Activated CD4-positive, CD25-positive, alpha-beta regulatory T cell (primary cell): ENCODE measurements at places on chromosomes 16 and 17.

DNA sequence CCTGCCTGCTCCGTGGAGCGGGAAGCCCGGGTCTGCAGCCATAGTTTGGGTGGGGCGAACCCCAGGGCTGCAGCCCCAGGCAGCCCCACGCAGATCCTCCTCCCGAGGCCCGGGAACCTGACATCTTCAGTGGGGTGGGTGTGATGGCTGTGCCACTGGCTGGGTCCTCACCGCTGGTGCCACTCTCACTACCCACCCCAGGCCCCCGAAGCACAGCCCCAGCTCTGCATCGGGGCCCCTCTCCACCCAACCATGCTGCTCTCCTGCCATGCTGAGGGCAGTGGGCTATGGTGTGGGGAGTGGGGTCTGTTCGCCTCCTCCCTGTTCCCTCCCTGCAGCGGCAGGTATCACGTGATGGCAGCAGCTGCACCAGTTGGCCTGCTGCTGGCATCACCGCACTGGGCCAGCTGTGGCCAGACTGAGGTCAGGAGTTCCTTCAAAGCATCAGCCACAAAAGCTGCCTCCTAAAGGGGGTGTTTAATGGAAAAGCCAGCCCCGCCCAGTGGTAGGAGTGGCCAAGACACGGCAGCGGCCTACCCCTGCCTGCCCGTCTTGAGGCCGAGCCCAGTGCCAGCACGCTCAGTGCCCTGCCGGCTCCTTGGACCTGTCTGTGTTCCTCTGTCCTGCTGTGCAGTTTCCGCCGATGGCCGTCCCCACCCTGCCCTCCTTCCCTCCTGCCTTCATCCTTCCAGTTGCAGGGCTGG lies 10.8 kb downstream of the KCTD5 start:
- DNase-seq, result no peak

GRCh38 chr16:23729503-23730424 lies 16.7 kb upstream of the ERN2 start:
- no peak for DNase-seq

DNA sequence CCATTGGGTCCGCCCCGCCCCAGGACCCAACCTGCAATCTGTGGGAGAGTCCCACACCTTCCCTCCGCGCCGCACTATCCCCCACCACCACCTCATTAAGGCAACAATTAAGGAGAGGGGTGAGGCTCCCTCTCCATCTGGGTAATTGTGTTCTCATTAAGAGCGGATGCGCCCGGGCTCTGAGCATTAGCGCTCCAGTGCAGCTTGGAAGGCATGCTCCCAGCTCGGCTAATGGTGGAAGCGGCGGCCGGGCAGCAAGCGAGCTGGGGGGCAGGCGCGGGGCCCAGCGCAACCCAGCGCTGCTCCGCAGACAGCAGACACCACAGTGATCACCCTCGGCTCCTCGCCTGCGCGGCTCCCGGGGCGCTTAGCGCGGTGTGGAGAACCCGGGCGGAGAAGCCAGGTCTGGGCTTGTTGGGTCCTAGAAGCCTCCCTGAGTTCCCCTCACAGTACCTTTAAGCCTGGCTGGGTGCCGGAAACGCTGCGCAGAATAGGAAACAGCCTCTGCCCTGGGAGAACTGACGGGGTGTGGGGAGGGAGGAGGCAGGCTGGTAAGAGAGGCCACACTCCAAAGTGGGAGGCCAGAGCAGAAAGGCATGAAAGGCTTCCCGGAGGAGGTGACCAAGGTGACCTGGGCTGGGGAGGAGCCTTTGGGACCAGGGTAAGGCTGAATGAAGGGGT lies 6.4 kb downstream of the CBLN1 start:
- DNase-seq, result no peak

DNA sequence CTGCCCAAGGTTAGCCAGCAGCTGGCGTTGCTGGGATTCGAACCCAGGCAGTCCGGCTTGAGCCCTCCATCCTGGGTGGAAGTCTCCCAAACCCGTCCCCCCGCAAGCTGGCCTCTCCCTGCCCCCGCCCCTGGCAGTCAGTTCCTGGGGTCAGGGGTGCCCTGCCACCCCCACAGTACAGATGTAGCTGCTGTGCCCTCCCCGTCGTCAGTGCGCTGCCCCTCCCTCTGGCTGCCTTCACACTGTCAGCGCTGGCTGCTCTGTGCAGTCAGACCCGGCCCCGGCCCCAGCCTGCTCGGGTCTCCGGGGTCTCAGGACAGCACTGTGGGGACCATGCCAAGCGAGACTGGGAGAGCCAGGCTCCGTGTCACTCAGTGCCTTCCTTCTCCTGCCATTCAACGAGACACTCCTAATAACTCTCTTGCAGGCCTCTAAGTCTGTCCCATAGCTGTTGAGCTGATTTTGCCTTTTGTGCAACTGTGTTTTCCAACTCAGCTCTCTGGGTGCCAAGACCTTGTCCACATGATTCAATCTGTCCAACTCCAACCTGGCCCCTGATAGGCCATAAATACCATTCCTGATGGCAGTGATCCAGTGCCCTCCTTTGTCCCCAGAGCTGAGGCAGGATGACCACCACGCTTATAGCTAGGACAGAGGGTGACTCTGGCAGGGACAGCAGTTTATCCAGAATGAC lies 55.5 kb upstream of the IL34 start:
- no peak for DNase-seq

GRCh38 chr16:88383401-88384221 lies 852 bp downstream of the ZNF469 start:
- no peak for DNase-seq

- DNase-seq, result no peak
Measured at GRCh38 chr16:75262104-75262799, 10.8 kb upstream of the BCAR1 start.

DNA sequence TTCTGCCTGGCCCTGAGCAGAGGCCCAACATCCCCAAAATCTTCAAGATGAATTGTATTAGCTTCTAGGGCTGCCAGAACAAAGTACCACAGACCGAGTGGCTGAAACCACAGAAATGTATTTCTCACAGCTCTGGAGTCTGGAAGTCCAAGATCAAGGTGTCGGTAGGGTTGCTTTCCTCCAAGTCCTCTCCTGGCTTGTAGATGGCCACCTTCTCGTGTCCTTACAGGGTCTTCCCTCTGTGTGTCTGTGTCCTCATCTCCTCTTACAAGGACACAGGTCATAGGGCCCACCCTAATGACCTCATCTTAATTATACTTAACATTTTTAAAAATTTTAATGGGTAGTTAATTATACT lies 215.7 kb downstream of the NTN1 start:
- DNase-seq, result no peak

GRCh38 chr16:22210854-22211253 lies 4.8 kb downstream of the EEF2K start:
- DNase-seq, result no peak

GRCh38 chr16:21563676-21564075 lies 35.7 kb upstream of the METTL9 start:
- DNase-seq, result no peak

DNA sequence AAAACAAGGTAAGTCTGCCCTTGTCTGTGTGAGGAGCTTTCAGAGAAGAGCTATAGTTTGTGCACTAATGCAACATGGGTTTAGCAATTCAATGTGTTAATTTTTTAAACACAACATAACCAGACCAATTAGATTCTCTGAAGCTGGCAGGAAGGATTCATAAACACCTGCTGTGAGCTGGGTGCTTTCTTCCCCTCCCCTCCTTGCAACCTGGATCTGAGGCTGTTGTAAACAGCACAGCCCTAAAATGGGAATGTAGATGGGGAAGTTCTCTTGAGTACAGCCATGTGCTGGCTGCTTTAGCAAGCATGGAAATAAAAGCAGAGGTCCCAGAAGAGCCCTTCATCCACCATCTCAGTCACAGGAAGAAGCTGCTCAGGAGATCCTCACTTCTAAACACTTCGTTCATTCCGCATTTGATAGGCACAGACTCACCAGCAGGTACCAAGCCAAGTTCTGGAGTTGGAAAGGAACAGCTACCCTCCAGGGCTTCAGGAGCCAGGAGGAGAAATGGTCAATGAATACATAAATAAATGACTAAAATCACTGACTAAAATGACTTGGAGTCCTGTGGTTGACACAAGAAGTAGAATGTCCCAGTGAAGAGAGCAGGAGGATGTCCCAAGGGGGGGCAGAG lies 21.7 kb downstream of the AXIN2 start:
- DNase-seq, result no peak

DNA sequence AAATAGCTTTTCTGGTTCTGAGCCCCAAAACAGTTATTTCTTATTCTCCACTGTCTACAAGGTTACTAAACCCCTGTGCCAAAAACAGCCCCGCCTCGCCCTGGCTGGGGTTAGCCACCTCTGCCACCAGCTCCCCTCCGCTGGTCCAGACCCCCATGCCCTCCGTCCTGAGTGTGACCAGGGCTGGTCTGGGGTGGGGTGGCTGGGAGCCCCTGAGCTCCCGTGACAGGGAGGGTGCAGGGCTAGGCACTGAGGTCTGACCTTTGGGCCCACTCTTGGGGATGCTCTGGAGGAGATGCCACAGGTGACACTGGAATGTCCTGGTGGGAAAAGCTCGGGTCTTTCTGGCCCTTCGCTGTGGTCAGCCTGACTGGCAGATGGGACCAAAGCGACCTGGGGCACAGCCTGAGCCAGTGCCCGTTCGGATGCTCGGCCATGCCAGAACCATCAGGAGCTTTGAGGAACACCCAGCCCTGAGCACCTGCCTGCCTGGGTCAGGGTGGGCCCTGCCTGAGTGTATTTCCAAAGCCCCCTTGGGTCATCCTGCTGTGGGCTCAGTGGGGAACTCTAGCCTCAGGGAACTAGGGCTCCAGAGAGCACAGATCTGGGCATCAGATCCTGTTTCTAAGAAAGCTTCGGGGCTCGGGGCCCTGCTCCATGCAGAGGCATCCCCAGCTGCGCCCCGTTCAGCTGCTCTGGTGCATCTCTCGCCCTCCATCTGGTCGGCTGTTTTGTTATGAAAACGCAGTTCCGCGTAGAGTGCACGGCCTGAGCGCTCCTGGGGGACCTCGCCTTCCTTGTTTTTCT lies 72.1 kb upstream of the GNG13 start:
- DNase-seq, result no peak

- no peak for DNase-seq
Measured at GRCh38 chr16:3004781-3005284, 7.9 kb upstream of the CLDN9 start.

DNA sequence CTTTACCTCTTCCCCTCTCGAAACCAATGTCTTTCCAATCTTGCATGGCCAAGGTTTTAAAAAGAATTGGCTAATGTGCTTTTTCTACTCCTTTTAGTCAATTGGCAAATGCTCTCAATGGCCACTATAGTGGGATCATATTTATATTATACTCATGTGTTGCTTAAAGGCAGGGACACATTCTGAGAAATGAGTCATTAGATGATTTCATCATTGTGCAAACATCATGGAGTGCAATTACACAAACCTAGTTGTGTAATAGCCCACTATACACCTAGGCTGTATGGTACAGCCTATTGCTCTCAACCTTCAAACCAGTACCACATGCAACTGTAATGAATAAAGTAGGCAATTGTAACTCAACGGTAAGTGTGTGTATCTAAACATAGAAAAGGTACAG lies 180.9 kb downstream of the HS3ST3A1 start:
- DNase-seq, result no peak

DNA sequence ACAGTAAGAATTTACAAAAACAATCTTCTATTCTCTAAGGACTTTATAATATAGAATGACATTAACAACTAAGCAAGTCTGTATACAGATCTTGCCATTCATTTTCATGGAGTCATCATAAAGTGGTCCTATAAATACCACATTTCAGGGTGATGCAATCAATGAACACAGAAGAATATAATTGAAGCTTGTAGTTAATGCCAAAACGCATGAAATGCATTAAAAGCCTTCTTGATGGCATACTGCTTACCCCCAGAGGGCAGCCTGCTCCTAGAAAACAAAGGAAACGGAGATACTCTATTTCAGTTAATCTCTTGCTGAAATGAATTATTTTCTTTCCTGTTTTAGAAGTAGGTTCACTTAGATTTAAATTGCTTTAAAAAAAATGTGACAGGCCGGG lies 45.2 kb upstream of the STAC2 start:
- DNase-seq, result no peak

GRCh38 chr17:50507871-50508572 lies at the start of gene MYCBPAP:
Gene MYCBPAP, plus strand, starts transcription at chr17:50508439. Its CDS starts 236 bp downstream, at chr17:50508675.
- DNase-seq, result peak; percentile 73

GRCh38 chr17:72616447-72616846 lies 476.0 kb downstream of the SLC39A11 start:
- DNase-seq, result no peak

DNA sequence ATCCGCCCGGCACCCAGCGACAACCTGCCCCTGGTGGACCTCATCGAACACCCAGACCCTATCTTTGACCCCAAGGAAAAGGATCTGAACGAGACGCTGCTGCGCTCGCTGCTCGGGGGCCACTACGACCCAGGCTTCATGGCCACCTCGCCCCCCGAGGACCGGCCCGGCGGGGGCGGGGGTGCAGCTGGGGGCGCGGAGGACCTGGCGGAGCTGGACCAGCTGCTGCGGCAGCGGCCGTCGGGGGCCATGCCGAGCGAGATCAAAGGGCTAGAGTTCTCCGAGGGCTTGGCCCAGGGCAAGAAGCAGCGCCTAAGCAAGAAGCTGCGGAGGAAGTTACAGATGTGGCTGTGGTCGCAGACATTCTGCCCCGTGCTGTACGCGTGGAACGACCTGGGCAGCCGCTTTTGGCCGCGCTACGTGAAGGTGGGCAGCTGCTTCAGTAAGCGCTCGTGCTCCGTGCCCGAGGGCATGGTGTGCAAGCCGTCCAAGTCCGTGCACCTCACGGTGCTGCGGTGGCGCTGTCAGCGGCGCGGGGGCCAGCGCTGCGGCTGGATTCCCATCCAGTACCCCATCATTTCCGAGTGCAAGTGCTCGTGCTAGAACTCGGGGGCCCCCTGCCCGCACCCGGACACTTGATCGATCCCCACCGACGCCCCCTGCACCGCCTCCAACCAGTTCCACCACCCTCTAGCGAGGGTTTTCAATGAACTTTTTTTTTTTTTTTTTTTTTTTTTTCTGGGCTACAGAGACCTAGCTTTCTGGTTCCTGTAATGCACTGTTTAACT lies 1.0 kb downstream of the NOG start:
- DNase-seq, result peak; percentile 35

DNA sequence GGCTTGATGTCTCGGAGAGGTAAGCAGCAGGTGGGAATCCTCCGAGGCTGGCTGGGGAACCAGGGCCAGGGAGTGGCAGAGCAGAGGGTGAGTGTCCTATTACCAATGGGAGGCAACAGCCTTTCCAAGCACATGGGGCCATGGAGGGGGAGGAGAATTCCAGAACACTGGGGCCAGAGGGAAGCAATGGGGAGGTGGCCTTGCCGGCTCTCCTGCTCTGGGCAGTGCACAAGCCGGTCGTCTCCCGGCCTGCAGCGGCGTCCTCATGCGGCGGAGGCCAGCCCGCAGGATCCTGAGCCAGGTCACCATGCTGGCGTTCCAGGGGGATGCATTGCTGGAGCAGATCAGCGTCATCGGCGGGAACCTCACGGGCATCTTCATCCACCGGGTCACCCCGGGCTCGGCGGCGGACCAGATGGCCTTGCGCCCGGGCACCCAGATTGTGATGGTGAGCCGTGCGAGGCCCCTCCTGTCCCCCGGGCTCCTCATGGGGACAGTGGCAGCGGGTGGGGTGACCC lies 21.9 kb downstream of the SGSH start:
- DNase-seq, result no peak

DNA sequence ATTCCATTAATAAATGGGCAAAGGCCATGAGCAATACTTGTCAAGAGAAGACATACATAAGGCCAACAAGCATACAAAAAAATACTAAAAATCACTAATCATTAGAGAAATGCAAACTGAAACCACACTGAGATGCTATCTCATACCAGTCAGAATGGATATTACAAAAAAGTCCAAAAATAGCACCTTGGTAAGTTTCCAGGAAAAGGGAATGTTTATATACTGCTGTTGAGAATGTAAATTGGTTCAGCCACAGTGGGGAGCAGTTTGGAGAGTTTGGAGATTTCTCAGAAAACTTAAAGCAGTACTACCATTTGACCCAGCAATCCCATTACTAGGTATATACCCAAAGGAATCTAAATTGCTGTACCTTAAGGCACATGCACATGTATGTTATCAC lies 467.7 kb downstream of the CDH11 start:
- DNase-seq, result no peak
